Liver (tissue), 10 donors: ENCODE measurements at places on chromosomes 1 and 21. TPM values are rescaled to one million over a fixed set of nuclear protein-coding genes. Genes with fewer than 3 reads are reported as not detected.

DNA sequence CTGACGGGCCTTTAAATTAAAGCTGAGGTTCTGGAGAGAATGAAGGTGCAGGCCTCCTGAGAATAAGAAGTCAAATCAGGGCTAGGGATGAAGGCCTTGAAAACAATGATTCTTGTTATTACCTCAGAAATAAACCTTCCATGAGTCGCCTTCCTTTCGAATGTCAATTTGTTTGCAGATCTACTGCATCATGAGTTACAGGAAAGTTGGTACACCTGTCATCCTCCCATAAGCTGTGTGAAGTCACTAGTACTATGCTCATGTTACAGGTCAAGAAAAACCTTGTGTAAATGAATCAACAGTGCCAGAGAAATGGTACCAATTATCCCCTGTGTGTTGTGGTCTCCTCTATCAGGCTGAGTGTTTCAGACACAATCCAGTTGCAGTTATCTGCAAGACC is 281.2 kb upstream of the PLXNA2 start:
- no peak for DNase-seq

GRCh38 chr1:110084227-110085078 is 14.0 kb upstream of the ALX3 start:
- no peak for DNase-seq

DNA sequence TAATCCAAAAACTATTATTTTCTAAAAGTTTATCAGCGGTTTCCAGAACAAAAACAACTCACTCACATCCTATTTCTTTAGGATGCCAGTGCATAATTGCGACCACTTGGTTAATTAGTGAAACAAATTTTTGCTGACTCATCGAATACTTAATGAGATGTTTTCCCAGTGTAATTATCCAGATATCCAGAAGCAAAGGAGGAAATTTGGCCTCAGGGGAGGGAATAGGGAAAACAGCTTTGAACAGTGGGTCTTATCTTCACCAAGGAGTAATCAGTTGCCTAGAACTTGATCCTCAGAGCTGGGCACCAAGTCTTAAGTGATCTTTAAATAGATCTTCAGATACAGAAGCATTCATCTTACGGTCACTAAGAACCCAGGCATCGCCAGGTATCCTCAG is 24.3 kb downstream of the STYXL2 start:
- no peak for DNase-seq

DNA sequence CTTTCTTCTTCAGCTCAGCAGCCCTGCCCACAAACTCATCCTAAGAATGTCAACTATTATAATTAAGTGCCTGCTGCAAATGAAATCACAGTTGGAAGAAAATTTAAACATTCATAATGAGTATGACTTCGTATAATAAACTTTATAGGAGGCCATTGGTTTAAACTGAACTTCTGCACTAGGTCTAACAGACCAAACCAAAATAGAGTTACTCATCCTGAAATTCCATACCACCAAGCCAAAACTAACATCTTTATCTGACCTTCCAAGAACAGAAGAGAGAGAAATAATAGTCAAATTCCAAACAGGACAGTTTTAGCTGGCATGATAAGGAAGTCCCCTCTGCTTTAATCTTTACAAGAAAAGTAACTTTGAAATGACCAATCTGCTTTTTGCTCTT is 472.4 kb upstream of the PRMT6 start:
- no peak for DNase-seq

DNA sequence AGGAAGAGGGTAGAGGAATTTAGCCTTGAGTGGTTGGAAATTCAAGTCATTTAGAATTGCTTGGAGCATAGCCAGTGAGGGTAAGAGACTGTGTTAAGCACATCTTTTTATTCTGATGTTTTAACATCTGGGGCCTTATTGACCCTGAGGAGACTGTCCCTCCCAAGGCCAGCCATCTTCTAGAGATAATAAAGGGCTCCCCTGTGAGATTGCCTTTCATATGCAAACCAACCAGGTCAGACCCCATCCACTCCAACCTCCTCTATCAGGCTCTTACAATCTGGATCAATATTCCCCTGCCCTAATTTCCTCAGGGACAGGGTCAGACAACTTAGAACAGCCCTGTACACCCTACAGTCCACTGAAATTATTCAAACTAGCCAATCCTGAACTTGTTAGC is 93.8 kb downstream of the ATP1B1 start:
- no peak for DNase-seq

GRCh38 chr1:1917304-1917976 is 1.6 kb downstream of the TMEM52 start:
- no peak for DNase-seq

DNA sequence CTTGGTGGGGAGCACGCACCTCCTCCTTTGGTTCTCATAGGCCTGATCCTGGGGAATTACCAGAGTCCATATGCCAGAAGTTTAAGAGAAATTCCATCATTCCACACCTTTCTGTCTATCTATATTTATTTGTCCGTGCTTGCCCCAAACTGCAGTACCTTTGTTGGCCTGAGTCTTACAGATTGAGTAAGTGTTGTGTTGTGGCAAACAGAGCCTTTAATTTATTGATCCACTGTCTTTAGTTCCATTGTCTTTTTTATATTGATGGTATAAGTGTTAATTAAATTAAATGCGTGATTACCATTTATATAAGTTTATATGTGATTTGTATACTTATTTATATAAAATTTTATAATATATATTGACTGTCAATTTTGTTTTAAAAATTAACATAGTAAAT is 4.9 kb downstream of the SH3BGR start:
- DNase-seq, result no peak

DNA sequence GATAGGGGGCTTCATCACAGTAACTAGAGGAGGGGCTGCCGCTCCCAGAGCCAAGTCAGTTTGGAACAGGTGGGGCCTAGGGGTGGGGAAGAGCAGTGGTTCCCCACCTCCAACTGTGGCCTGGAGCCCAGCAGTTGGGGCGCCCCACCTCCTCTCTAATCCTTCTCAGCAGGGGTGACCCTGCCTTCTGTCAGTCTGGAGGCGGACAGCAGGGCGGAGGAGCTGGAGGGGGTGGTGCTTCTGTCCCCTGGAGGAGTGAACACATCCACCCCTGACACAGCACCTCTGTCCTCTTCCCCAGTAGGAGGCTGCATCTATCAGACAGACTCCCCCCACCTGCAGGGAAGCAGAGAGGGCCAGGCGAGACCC is 73.8 kb downstream of the MRPL37 start:
- no peak for DNase-seq

DNA sequence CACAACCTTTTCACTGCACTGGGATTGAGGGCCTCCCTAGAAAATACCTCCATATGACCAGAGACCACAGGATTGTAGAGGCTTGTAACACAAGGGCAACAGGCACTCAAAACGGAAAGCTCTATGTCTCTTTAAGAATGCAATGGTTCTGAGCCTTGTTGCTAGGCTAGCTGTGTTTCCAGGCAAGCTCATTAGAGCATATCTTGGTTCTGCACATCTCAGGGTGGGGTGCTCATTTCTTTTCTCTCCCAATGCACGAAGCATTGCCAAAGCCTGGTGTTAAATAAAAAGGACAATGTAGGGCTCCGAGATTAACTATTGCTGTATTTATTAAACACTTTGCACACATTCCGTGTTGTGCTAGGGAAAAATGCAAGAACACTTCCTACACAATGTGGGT is 315.9 kb downstream of the PRDM2 start:
- DNase-seq, result no peak

DNA sequence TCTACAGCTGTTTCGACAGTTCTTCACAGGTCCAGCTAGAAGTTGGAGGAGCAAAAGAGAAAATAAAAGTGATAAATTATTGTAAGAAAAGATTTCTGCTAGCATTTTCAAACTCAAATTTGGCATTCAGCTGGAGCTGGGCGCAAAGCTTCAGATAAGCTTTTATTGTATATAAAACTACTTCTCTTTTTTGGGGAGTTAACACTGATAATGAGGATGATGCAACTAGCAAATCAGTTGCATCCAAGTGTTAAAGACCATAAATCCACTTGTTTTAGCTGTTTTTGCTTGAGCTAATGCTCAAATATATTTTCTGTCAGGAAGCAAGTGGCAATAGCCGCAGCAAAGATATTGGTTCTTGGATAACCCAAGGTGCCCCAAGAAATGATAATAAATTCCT is 127.1 kb upstream of the PKN2 start:
- no peak for DNase-seq

GRCh38 chr1:238964631-238965030 is 421.7 kb upstream of the CHRM3 start:
- no peak for DNase-seq

DNA sequence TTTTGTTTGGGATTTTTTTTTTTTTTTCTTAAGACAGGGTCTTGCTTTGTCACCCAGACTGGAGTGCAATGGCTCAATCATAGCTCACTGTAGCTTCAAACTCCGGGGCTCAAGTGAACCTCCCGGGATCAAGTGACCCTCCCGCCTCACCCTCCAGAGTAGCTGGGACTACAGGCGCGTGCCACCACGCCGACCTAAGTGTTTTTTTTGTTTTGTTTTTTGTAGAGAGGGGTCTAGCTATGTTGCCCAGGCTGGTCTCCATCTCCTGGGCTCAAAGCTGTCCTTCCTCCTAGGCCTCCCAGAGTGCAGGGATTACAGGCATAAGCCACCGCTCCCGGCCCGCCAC is 776 bp downstream of the HLCS start:
- no peak for DNase-seq

GRCh38 chr1:204971517-204972336 is 71.3 kb upstream of the CNTN2 start:
- peak; percentile 51 for DNase-seq

- no peak for DNase-seq
These were observed 59.1 kb upstream of the PDC start for GRCh38 chr1:186519982-186520381.

SLC2A5 gene
- polyA plus RNA-seq, result 0.18 TPM

FAM151A gene
- polyA plus RNA-seq, result 3.9 TPM

OVAAL gene
- polyA plus RNA-seq, result not detected
